Lung (tissue), 17 donors: ENCODE measurements at places on chromosomes 6 and 20.

GRCh38 chr20:1491281-1491840, at the start of gene SIRPB2:
SIRPB2 (minus strand) TSS chr20:1491420; CDS start chr20:1491359, 61 bp downstream.
- no peak within 1 kb of the TSS for H3K4me3 ChIP-seq
- DNase-seq = peak; percentile 33
- no peaks in the 10 kb centered on the region for H3K36me3 ChIP-seq
- peak within 1 kb of the TSS; percentile 89 for H3K27ac ChIP-seq
- H3K27me3 ChIP-seq = peaks cover 7% of the 10 kb centered on the region
- H3K4me1 ChIP-seq = no peaks in the 10 kb centered on the region

DNA sequence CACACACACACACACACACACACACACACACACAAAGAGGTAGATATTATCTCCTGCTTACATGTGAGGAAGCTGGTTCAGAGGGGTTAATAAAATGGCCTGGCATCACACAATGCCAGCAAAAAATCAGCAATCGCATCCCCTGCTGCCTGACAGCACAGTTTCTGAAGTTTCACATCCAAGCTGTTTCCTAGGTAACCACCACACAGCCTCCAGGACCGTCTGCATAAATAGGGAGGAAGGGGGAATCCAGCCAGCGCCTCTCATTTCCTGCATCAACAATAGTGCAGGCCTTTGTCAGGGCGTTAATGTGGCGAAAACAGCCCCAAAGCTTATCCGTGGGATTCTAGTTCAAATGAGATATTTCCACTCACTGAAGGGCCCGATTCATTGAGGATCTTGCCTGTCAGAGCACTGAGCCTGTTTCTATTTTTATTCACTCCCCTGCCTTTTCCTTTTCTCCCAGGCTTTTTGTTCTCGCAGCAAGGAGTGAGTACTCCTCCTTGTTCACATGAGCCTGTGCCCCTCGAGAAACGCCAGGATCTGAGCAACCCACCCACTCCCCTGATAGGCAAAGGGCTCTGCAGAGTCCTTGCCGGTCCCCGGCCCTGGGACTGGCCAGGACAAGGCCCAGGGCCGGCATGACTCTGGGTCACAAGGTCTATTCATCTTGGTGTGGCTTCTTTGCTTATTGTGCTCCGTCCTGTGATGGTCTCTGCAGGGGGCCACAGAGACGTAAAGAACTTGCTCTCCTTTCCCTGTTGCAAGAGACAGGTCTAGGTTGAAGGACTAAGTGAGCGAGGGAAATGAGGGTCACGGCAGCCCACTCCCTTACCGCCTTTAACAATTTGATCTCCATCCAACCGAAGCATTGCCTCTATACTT, 32.7 kb downstream of the TUBB2B start:
- H3K4me1 ChIP-seq = no peaks in the 10 kb centered on the region
- peak; percentile 72 for DNase-seq
- H3K36me3 ChIP-seq = no peaks in the 10 kb centered on the region
- peak overlapping the region; percentile 46 for H3K27ac ChIP-seq

GRCh38 chr6:116859264-116859663, 17.8 kb upstream of the RFX6 start:
- H3K4me3 ChIP-seq = no peak overlapping the region
- H3K27me3 ChIP-seq = no peaks in the 10 kb centered on the region
- H3K4me1 ChIP-seq = no peaks in the 10 kb centered on the region
- no peak overlapping the region for H3K27ac ChIP-seq

DNA sequence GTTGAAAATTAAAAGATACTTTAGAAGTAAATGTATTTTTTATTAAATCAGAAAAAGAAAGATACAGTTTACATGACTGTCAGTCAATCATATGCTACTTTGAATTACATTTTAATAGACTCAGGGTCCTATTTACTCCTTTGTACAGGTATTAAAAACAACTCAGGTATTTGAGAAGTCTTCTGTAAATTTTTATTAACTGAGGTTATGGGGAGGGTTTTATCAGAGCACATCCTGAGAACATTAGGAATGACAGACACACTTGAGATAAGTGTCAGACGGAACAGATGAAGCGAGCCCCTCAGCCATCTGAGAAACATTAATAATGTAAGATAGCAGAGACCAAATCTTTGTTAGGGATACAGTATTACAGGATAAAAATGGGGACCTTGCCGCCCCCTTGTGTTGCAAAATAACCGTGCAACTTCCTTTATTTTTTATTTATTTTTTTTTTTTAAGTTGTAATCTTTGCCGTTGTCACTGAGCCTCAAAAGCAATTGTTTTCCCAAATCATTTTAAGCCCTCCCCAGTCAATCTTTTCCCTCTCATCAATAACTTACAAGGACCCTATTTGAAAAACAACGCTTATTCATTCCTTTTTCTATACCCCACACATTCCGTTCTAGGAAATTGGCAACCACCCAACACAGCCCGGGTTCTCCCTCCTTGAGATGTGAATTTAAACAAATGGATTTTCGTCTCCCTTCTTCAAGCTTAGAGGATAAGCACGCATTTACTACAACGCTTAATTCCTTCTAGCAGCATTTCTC, 126.7 kb downstream of the BCAS1 start:
- H3K4me3 ChIP-seq = no peak overlapping the region
- H3K4me1 ChIP-seq = peaks cover 33% of the 10 kb centered on the region
- no peaks in the 10 kb centered on the region for H3K36me3 ChIP-seq
- no peaks in the 10 kb centered on the region for H3K27me3 ChIP-seq

DNA sequence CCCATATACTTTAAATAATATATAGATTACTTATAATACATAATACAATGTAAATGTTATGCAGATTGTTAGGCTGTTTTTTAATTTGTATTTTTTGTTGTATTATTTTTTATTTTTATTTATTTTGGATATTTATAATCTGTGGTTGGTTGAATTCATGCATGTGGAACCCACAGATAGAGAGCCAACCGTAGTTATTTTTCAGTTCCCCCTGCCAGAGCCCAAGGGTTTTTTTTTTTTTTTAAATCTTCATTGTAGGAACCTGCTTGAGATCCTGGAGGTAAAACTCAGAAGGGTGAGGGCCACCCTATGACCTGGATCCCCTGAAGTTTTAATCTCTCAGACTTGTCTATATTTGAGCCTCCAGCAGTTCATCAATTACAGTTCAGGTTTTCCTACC, 133.2 kb downstream of the B3GAT2 start:
- DNase-seq = no peak
- H3K4me3 ChIP-seq = no peak overlapping the region
- no peaks in the 10 kb centered on the region for H3K27me3 ChIP-seq
- no peaks in the 10 kb centered on the region for H3K36me3 ChIP-seq
- H3K27ac ChIP-seq = no peak overlapping the region

DNA sequence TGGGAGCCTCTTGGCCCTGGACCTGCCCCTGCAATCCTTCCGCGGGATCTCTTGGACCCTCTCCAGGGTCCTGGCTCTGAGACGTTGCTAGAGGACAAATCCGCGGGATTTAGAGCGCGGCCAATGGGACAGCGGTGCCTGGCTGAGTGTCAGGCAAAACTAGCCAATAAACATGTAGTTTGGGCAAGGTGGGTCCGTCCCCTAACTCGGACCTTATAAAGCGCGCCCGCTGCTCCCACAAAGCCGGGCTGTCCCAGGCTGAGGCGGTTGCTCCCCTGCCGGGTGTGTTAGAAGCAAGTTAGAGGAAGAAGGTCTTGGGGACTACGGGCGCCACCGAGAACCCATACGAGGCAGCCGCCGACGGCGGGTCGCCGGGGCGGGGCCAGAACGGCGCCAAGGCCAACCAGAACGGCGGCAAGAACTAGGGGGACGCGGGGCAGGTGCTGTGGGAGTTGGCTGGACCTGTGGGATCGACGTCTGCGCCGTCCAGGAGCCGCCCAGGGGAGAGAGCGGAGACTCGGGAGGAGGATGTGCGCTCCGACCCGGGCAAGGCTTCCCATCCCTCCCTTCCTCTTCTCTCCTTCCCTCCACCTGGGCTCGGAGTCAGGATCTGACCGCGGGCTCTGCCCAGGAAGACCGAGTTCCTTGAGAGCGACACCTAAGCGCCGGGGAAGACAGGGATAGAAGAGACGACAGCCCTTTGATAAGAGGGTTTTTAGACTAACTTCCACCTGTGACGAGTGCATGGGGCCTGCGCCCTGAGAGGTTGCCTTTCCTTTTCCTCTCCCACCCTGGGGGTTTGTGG, 6.5 kb upstream of the TMEM14A start:
- peak overlapping the region; percentile 62 for H3K4me3 ChIP-seq
- peak overlapping the region; percentile 78 for H3K27ac ChIP-seq
- DNase-seq = peak; percentile 98
- no peaks in the 10 kb centered on the region for H3K27me3 ChIP-seq

DNA sequence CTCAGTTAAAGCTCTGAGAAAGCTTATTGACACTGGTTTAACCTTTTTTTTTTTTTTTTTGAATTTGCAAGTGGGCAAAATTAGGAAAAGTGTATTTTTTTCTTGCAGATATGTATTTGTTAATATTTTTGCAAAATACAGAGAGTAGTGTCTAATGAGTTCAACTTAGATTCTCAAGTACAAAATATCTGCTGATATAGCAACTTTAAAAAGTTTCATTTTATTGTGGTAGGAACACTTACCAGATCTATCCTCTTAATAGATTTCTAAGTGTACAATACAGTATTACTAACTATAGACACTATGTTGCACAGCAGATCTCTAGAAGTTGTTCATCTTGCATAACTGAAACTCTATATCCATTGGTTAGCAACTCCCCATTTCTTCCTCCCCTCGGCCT, 30.9 kb upstream of the HDDC2 start:
- DNase-seq = no peak
- no peak overlapping the region for H3K4me3 ChIP-seq
- no peak overlapping the region for H3K27ac ChIP-seq
- H3K27me3 ChIP-seq = peaks cover 5% of the 10 kb centered on the region
- no peaks in the 10 kb centered on the region for H3K36me3 ChIP-seq
- no peaks in the 10 kb centered on the region for H3K4me1 ChIP-seq

DNA sequence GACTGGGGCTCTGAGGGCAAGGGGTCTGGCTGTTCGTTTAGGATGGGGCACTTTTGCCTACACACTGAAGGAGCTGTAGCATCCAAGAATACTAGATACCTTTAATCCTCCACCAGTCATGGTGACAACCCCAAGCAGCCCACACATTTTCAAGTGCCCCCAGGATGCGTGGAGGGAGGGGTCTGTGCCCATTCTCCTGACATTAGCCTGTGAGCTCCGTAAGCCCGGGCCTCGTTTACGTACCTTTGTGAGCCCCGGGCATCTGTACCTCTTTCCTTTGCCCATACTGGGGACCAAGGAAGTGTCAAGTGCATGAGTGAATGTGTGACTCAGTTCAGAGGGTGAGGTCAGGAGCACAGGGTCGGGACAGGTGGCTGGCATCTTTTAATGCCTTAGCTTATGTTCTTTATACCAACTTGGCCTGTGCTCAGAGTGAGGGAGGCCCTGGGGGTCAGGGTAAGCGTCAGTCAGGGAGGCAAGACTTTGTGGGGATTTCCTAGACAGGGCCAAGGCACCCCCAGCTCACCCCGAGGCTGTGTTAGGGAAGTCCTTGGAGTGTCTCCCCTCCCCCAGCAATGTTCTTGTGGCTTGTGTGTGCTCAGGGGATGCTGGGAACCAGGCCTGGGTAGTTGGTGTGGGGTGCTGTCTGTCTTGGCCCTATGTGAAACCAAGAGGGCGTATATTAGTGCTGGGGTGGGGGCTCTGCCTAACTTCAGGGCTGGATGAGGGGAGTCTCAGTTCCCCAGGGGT, 12.9 kb downstream of the VEGFA start:
- peaks cover 57% of the 10 kb centered on the region for H3K36me3 ChIP-seq
- H3K4me1 ChIP-seq = peaks cover 3% of the 10 kb centered on the region
- no peak overlapping the region for H3K4me3 ChIP-seq
- no peaks in the 10 kb centered on the region for H3K27me3 ChIP-seq

- no peak overlapping the region for H3K27ac ChIP-seq
- DNase-seq = no peak
- no peaks in the 10 kb centered on the region for H3K36me3 ChIP-seq
- no peaks in the 10 kb centered on the region for H3K4me1 ChIP-seq
- H3K4me3 ChIP-seq = no peak overlapping the region
Measured at GRCh38 chr6:79246891-79247290, 12.4 kb upstream of the HMGN3 start.

GRCh38 chr20:34954904-34955230, 739 bp downstream of the GSS start:
- H3K36me3 ChIP-seq = peaks cover 2% of the 10 kb centered on the region
- H3K27me3 ChIP-seq = no peaks in the 10 kb centered on the region
- H3K27ac ChIP-seq = peak overlapping the region; percentile 79
- H3K4me1 ChIP-seq = no peaks in the 10 kb centered on the region
- H3K4me3 ChIP-seq = peak overlapping the region; percentile 49
- DNase-seq = peak; percentile 47

DNA sequence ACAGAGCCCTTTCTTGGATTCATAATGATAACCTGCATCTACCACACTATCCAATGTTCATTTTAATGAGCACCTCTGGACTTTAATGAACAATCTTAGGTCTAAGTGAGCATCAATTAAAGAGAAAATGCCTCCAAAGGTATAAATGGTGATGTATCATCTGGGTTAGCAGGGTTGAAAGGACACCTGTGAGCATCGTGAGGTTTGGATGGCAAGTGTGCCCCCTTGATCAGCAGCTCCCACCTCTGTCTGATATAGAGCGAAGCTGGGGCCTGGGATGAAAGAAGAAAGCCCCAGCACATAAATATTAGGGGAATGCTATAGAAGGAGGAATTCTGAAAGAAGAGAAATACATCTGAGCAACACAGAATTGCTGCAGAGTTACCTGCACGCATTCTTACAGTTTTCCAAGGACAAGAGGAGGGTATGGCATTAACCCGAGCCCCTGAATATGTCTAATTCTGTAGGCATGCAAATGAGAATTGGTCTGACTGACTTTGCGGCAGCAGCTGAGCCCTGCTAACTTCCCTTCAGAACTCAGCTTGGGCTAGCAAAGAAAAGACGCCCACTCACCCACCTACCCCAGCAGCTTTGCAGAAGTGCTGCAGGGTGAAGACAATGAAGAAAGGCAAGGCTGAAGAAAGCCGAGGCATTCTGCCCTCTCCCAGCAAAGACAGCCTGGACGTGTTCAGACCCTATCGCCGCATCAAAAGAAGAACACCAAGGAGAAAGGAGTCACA, 136.2 kb downstream of the GMPR start:
- H3K4me3 ChIP-seq = no peak overlapping the region
- H3K36me3 ChIP-seq = no peaks in the 10 kb centered on the region
- DNase-seq = no peak

GRCh38 chr6:31332637-31333602, 24.1 kb downstream of the HLA-B start:
- no peak overlapping the region for H3K27ac ChIP-seq
- no peaks in the 10 kb centered on the region for H3K27me3 ChIP-seq
- no peak for DNase-seq
- H3K4me1 ChIP-seq = no peaks in the 10 kb centered on the region
- no peak overlapping the region for H3K4me3 ChIP-seq

DNA sequence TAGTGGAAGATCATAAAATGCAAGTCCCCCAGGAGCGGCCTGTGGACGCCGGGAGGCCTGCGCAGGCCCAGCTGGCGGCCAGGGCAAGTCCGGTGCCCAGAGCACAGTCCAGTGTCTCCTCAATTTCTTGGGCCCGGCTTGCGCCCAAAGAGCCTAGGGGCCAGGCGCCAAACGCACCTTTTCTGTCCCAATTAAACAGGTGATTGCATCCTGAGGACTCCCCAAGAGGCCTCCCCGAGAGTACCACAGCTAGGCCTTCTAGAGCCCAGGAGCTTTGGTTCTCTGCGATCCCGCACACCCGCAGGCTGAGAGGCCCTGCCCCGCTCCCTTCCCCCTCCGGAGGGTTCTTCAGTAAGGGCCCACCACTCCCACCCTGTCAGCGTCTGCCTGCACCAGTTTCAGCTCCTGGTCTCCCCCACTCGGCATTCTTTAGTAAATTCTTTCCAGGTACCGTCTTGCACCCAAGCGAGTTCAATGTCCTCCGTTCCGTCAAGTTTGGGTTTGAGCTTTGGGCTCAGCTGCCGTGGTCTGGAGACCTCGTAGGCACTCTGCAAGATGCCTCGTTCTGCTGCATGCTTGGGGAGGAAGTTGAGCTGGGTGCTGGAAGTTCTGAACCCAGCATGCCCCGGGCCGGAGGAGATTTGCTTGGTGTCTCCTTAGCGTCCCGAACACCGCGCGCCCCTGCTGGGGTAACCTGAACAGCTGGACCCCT, 3.9 kb upstream of the NKX2-2 start:
- peaks cover 4% of the 10 kb centered on the region for H3K4me1 ChIP-seq
- H3K27me3 ChIP-seq = peaks cover 79% of the 10 kb centered on the region
- DNase-seq = peak; percentile 12
- no peak overlapping the region for H3K4me3 ChIP-seq
